ENCODE measurements at places on chromosomes 6 and 20.

GRCh38 chr20:46355778-46356177 is 47.5 kb upstream of the CDH22 start:
- DNase-seq, result no peak

- DNase-seq, result peak; percentile 35
These were observed 198.5 kb upstream of the RSPO3 start for GRCh38 chr6:126919947-126920346.

DNA sequence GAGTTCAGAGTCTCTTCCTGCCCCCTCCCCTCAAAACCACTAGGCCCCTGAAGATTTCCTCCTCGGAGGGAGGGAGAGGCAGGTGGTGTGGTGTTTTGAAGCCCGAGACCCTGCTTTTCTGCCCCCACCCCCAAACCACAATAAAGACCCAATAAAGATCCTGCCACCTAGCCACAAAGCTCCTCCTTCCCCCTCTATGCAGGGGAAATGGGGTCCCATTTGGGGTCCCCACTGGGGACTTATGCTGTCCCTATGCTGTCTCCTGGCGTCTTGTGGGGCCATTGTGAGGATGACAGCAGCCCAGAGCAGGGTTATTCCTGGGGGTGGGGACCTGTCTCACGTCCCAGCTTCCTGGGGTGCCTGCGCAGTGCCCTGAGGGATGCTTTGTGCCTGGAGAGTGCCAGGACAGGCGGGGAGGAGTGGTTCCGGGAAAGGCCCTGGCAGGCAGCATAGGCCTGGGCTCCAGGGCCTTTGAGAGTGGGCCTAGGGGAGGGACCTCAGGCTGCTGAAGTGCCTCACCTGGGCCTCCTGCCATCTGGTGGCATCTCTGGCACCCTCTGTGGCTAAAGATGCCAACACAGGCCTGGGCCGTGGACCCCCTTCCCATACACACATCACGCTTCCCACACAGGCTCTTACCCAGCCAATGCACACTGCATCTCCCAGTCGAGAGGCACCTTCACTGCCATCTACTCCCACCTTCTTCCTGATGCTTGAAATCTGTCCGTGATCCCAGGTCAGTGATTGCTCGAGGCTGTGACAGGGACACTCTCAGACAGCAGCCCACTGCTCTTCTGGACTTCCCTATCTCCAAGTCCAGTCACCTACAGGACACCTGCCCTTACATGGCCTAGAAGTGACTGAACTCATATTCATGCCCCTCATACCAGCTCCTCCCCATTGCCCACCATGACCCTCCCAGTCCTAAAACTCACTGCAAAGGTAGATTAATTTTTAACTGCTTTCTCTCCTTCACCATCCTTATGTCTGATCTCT is 7.9 kb upstream of the ARMC12 start:
- no peak for DNase-seq

GRCh38 chr20:13452470-13453124 is 186.1 kb downstream of the TASP1 start:
- no peak for DNase-seq

DNA sequence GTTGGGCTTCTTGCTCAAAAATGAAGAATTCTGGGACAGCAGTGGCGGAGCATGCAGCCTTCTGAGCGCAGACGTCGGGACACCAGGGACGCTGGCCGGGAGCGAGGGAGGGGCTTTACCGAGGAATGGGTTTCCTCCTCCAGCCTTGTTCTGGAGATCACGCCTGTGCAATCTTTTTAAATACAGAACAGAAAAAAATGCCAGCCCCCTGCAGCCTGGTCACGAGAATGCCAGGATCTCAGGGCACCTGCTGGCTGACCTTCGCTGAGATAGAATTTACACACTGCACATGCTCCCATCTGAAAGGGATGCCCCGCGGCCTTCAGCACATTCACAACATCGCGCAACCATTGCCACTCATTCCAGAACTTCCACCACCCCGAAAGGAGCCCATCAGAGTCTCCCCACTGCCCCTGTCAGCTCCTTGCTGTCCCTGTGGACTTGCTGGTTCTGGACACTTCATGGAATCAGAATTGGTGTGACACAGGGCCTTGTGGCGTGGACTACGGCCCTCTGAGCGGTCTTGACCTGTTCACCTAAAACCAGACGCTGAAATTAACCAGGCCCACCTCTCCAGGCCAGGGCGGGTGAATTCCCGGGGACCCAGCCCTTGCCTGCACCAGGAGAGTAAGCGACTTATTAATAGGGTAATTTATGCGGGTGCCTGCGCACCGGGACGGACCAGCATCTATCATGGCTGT is 20.6 kb upstream of the BHLHE23 start:
- DNase-seq, result no peak

- no peak for DNase-seq
These were observed 731 bp upstream of the DNPH1 start for GRCh38 chr6:43229803-43230620.

GRCh38 chr20:22686097-22686496 is 101.7 kb upstream of the FOXA2 start:
- peak; percentile 82 for DNase-seq

DNA sequence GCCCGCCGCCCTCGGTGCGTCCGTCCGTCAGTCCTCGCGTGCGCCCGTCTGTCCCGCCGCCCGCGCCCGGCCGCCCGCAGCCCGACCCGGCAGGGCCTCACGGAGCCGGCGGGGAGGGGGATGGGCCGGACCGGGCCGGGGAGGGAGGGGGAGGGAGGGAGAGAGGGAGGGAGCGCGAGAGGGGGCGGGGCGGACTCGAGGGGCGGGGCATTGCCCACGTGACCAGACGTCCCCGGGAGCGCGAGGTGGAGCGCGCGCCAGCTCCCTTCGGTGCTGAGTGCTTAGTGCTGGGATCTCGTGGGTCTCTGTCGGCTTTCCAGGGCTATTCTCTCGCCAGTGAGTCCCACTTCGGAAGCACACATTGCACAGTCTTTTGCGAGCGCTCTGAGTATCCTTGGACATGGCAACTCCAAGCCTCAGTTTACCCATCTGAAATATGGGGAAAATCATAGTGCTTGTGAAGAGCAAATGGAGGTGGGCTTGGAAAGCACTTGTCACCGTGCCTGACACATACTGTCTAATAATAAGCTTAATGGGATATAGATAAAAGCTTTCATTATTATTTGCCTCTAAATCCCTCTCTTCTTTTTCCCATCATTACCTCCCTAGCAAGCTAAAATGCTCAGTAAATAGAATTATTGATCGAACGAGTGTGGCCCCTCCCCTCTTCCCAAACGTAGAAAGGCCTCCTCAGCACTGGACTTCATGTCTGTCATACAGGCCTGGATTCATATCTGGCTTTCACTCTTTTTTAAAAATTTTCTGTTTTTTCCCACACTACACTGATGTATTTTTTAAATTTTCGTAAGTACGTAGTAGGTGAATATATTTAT is at the start of gene NCOA6:
TSS of gene NCOA6 (minus strand) at position 122 of the 833 bp plus-strand sequence. CDS start 43,296 bp downstream, outside the sequence.
- DNase-seq, result peak; percentile 86

DNA sequence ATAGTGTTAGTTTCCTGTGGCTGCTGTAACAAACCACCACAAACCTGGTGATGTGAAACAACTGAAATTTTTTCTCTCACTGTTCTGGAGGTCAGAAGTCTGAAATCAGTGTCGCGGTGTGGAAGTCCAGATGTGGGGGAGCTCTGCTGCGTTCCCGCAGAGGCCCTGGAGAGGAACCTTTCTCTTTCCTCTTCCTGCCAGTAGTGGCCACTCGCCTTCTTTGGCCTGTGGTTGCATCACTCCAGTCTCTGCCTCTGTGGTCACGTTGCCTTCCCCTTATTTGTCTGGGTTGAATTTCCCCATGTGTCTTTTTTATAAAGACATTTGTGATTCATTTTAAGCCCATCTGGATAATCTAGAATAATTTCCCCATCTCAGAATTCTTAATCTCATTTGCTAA is 295.5 kb upstream of the FLRT3 start:
- DNase-seq, result no peak

GRCh38 chr20:61595216-61595615 is 343.2 kb downstream of the CDH4 start:
- DNase-seq, result no peak

GRCh38 chr6:137405806-137406205 is 88.4 kb downstream of the OLIG3 start:
- DNase-seq, result no peak

GRCh38 chr20:10558635-10559187 is 115.1 kb downstream of the JAG1 start:
- DNase-seq, result peak; percentile 94

- peak; percentile 76 for DNase-seq
These were observed 37.7 kb downstream of the KCNQ2 start for GRCh38 chr20:63434599-63435378.

DNA sequence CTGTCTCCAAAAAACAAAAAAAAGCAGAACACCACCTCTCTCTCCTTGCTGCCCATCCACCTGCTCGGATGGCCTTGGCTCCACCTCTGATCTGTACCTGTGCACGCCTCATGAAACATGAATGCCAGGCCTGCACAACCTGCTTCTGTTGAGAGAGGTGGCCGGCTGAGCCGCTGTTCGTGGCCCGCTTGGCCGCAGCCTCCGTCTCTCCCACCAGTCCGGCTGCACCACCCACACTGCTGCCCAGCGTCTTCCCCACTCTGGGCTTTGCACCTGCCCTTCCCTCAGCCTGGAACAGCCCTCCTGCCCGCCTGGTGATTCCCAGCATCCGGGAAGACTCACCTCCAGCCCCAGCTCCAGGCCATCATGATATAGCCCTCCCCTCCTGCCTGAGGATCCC is 12.2 kb upstream of the ZBTB46 start:
- DNase-seq, result no peak

- no peak for DNase-seq
These were observed 42.1 kb downstream of the PHACTR3 start for GRCh38 chr20:59646487-59646886.

- DNase-seq, result no peak
These were observed 75.0 kb downstream of the MDGA1 start for GRCh38 chr6:37622646-37623071.

DNA sequence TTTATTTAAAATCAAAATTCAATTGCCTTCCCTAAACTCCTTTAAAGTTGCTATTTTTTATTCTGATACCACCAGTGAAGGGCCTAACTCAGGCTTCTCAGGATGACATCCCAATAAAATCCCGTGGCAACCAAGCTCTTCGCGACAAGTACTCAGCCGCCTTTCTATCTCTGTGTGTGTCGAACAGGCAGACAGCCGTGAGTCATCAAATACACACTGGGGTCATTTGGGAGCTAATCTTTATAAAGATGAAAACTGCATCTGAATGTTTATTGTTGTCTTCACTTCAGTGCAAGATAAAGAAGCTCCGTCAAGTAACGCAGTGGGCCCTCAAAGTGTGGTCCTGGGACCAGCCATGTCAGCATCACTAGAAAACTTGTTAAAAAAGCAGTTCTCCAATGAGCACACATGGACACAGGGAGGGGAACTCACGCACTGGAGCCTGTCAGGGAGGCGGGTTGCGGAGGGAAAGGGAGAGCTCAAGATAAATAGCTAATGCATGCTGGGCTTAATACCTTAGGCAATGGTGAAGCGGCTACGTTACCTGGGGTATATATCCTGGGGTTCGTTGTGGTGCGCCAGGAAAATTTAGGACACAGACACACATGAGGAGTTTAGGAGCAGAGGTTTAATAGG is 119.3 kb downstream of the RNF144B start:
- DNase-seq, result peak; percentile 15
